ENCODE measurements at places on chromosomes 16 and 17. TPM values are rescaled to one million over a fixed set of nuclear protein-coding genes. Genes with fewer than 3 reads are reported as not detected.

UTS2R gene
- not detected for total RNA-seq

HOXB7 gene
- 0.36 TPM for total RNA-seq

SHBG gene
- not detected for total RNA-seq

KRTAP2-2 gene
- total RNA-seq: not detected

SKAP1 gene
- total RNA-seq: 77.6 TPM

HBQ1 gene
- not detected for total RNA-seq

CACNG5 gene
- not detected for total RNA-seq

PABPN1L gene
- not detected for total RNA-seq

EVPLL gene
- total RNA-seq: not detected

ZG16B gene
- total RNA-seq: 3.0 TPM

ZFPM1 gene
- total RNA-seq: 12.0 TPM

TEKT3 gene
- total RNA-seq: not detected

MAF gene
- 345 TPM for total RNA-seq

CPHXL2 gene
- not detected for total RNA-seq

C16orf74 gene
- not detected for total RNA-seq

XYLT2 gene
- total RNA-seq: 41.3 TPM

CCL17 gene
- 1.6 TPM for total RNA-seq

PIPOX gene
- 1.5 TPM for total RNA-seq

KIAA0753 gene
- 14.7 TPM for total RNA-seq

DYNLRB2 gene
- not detected for total RNA-seq

CCL3 gene
- total RNA-seq: 981 TPM

NGFR gene
- total RNA-seq: 0.17 TPM

GP2 gene
- not detected for total RNA-seq

MT1F gene
- 8.5 TPM for total RNA-seq

SHPK gene
- total RNA-seq: 12.4 TPM

COPZ2 gene
- 4.9 TPM for total RNA-seq

TMEM235 gene
- not detected for total RNA-seq

RND2 gene
- 0.07 TPM for total RNA-seq

C16orf95 gene
- total RNA-seq: 15.0 TPM

OR2C1 gene
- total RNA-seq: not detected

ABCC6 gene
- not detected for total RNA-seq

Measured in activated CD4-positive, alpha-beta memory T cell treated with anti-CD3 and anti-CD28 coated beads for 36 hours (primary cell).